ENCODE measurements at places on chromosomes 4 and X.

GRCh38 chr4:52431410-52431809, 227.7 kb downstream of the USP46 start:
- DNase-seq: no peak

- DNase-seq: no peak
Measured at GRCh38 chr4:90602726-90603125, 475.5 kb downstream of the CCSER1 start.

DNA sequence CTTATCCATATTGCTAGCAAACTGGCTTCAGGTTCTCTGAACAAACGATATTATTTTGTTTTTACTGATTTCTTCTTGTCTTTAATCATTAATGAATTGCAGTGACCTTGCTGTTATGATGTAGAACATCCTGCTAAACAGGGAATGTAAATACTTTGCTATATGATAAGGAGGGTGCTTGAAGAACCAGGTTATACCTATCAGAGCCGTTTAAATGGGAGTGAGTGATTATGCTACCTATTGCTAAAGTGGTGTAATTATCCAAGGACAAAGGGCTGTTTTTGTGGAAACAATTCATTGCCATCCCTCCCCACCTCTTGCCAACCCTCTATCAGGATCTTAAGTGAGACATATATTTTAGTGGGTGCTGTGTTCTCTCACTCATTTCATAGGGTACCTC, 788.9 kb downstream of the RPA4 start:
- DNase-seq: no peak

- DNase-seq: no peak
Measured at GRCh38 chr4:16183604-16184003, 42.7 kb downstream of the TAPT1 start.

Measured in vagina (tissue), 2 donors.